Stimulated activated CD8-positive, alpha-beta memory T cell treated with anti-CD3 and anti-CD28 coated beads, Interleukin-4, amount 100 ng/mL, for 24 hours (primary cell): ENCODE measurements at places on chromosomes 5 and 9.
A peak's percentile ranks its signal among the peaks of the same experiment; 100 is the strongest.

DNA sequence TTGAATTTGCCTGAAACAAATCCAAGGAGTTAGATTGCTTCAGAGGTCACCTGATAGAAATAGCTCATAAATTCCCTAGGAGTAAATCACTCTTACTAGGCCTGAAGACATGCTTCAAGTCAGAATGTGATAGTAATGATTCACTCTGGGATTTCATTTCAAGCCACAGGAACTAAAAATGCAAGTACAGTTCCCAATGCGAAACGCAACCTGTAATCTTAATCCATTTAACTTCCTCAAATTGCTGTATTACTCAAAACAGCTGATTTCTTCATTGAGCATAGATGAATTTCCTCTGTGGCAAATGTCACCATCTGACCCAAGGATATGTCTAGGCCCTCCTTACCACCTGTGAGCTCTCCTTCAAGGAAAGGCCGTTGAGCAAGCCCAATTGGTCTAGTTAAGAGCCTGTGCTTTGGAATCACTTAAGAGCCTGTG lies 32.1 kb upstream of the IL6ST start:
- no peak for DNase-seq

- DNase-seq, result no peak
These were observed 342.0 kb downstream of the NDUFS4 start for GRCh38 chr5:53902296-53902907.

GRCh38 chr5:532521-533242 lies 8.4 kb upstream of the SLC9A3 start:
- no peak for DNase-seq

DNA sequence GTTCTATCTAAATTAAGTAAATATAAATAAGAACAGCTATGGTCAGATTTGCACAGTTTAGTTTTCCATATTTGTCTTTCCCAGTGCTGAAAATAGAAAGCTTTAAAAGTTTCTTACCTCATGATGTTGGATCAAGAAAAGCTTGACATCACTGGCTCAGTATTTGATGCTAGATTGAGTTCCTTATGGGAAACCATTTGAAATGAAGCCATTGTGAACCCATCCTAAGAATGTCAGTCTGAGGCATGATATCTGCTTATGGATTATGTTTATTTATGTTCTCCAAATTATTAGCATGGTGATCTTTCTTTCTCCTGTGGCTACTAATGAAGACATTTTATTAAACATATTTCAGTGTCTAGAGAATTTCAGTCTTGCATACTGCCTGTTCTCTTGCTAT lies 143.0 kb downstream of the ADAMTSL1 start:
- no peak for DNase-seq

DNA sequence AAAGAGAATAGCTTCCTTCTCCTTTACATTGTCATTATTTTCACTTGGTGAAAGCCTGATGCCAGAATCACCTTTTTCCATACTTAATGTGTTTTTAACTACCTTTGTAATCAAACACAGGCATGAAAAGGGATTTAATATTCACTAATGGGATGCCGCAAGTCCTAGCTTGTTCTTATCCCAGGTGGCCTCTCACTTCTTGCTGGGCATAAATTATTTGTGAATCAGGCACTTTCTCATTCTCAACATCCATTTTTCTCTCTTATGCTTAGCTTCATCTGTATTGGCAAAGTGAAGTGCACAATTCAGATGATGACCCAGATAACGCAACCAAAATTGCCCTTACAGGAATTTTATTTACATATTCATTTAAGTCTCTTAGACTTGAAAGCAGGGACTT lies 10.9 kb downstream of the ACTL7B start:
- no peak for DNase-seq

DNA sequence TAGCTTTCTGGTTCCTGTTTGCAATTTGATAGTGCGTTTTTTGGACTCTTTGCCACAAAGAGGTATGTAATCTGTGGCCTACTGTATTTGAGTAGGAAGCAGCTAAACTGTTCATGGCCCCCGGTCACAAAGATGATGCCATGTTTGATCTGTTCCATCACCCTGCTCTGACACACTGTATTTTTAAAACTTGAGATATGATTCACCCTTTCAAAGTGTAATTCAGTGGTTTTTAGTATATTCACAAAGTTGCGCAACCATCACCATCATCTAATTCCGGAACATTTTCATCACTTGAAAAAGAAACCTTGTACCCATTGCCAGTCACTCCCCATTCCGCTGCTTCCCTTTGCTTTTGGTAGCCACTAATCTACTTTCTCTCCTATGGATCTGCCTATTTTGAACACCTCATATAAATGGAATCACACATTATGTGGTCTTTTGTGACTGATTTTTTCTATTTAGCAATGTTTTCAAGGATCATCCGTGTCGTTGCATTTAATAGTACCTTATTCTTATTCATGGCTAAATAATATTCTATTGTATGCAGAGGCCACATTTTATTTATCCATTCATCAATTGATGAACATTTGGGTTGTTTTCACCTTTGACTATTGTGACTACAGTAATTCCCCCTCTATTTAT lies 141.6 kb downstream of the NR3C1 start:
- DNase-seq, result no peak

DNA sequence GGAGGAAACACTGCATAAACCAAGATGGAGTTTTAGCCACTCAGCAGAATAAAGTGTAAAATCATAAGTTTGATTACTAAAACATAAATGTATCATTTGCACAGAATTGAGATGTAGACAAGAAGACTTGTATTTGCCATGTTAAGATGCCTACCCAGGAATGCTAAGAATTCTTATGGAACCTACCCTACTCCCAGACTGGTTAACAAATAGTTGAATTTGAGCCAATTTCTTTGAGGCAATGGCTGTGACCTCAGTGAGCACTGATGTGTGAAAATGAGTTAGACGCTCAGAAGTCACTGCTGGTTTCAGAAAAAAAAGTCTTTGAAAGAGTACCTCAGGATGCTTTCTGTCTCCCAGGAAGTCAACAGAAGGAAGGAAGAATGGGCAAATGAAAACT lies 95.6 kb downstream of the ESM1 start:
- no peak for DNase-seq

- no peak for DNase-seq
These were observed 18.9 kb downstream of the MRPS30 start for GRCh38 chr5:44827681-44828080.

GRCh38 chr9:33795281-33795680 lies at the start of gene PRSS3:
PRSS3 (plus strand) TSS chr9:33795561; CDS start chr9:33795574, 13 bp downstream.
- DNase-seq, result no peak

GRCh38 chr5:127959152-127959764 lies 124.3 kb upstream of the SLC12A2 start:
- DNase-seq, result no peak

DNA sequence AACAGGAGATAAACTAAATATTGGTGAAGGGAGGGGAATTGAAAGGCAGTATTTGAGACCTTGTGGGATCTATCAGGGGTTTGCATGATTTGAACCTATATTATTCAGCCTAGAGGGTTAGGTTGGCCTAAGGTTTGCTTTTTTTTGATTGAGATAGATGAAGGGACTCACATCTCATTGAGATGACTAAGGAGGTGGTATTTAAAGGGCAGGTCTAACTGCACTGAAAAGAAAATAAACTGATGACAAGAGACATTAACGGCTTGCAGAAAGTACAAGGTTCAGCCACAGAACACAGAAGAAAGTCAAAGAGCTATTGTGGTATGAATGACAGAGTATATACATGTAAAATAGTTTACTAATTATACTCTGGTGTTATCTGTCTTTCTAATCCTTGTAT lies 412.7 kb downstream of the CDH10 start:
- DNase-seq, result no peak

DNA sequence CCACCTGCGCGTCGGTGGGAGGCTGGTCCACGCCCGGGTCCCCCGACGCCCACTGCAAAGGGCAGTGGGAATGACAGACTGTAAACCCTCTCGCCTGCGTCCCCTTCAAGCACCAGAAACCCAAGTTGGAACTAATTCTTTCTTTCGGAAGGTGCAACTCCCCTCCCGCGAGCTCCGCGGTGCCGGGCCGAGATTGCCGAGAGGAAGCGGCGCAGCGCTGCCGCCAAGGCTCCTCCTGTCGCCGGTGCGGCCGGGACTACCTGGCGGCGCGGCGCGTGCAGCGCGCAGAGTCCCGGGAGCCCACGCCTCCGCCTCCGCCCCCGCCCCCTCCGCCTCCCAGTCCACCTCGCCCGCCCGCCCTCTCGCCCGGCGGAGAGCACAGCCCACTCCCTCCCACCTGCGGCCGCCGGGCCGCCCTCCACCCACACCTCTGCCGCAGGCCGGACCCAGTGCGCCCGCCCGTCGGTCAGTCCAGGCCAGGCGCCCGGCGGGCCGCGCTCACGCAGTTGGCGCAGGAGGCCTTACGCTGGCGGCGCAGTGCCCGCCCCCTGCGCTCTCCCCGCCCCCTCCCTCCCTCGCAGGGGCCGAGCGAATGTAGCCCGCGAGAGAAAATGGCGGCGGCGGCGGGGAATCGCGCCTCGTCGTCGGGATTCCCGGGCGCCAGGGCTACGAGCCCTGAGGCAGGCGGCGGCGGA lies at the start of gene MAP3K1:
Gene MAP3K1 (plus strand): TSS at position 587 of the 695 bp plus-strand sequence. CDS start 25 bp downstream, at position 612.
- peak; percentile 65 for DNase-seq

DNA sequence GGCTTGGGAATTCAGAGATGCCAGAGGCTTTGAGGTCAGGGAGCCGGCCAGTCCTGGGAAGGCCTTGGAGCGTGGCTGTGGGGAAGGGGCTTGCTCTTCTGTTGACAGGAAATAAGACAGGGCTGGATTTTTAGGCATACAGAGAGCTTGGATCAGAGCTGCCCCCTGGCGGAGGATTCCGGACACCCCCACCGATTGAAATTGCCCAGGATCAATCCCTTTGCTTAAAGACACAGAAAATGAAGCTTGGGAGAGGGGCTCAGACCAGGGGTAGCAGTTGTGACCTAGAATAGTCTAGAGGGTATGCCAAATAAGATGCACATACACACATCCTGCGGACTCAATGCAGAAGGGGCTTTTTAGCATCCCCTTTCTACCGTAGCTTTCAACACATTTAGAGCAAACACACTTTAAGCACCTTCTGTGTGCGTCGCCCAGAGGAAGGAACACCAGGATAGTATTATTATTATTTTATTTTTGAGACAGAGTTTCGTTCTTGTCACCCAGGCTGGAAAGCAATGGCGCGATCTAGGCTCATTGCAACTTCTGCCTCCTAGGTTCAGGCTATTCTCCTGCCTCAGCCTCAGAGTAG lies 1.7 kb upstream of the NTMT1 start:
- DNase-seq, result peak; percentile 63

GRCh38 chr9:110728058-110728457 lies 59.5 kb downstream of the MUSK start:
- DNase-seq, result no peak
